ENCODE measurements at places on chromosomes 1 and 21.

- DNase-seq = no peak
These were observed 20.6 kb downstream of the WASF2 start for GRCh38 chr1:27469334-27469733.

GRCh38 chr1:172325531-172325930, 95.0 kb upstream of the C1orf105 start:
- DNase-seq = no peak

GRCh38 chr21:29136033-29136432, 5.6 kb downstream of the MAP3K7CL start:
- no peak for DNase-seq

- no peak for DNase-seq
These were observed 32.3 kb downstream of the CNN3 start for GRCh38 chr1:94894630-94895029.

DNA sequence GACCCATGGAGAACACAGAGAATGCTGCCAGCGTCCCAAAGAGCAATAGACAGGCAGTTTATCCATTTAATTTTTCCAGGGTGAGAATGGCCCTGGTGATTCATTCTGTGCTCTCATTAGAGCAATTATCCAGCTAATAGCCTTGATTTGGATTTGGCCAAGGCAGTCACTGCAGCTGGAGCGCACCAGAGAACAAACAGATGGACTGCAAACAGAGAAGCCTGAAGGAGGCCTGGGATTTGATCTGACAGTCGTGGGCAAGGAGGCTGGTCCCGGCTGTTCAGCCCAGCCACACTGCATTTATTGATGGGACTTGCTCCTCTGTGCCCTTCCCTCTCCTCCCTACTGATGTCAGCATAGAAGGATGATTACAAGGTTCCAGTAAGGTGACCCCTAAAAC, 353.9 kb upstream of the C1orf174 start:
- DNase-seq = no peak

DNA sequence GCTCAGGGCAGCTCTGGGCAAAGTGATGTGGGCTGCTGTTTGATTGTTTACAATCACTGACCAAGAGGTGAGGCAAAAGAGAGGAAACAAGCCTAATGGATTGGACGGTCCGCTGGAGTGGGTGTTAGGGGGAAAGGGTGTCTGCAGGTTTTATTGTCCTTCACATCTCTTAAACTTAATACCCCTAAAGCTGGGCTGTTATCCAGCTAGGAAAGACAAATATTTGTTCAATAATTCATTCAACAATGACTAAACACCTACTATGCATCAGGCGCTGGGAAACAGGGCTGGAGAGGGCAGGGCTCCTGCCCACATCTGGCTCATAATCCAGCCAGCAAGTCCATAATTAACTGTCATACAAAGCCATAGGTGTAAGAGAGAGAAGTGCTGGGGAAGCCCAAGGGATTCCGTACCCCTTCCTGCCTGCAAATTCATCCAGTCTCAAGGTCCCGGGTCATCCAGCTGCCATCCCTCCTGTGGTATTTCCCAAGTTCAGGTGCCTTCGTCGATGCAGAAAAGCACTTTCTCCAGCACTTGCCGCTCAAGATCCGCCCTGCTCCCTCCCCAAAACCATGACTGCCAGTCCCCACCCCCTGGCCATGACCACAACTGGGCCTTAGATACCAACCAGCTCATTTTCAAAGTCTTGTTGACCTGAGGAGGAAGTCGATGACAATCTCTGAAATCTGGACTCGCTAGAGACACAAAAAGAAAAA, 10.7 kb downstream of the TMEM63A start:
- peak; percentile 92 for DNase-seq

DNA sequence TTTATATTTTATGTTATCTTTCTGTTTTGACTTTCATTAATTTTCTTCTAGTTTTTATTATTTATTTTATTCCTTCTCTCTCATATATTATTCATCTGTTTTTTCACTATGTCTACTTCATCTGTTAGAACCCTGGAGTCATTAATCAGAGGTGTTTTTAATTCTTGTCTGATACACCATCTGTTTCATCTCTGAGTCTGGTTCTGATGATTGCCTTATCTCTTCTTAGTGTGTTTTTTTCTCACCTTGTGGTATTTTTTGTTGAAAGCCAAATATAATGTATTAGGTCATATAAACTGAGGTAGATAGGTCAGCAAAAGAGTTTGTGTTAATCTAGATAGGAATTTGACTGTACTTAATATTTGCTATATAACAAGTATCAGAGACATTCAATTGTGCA, 1005.7 kb upstream of the NCAM2 start:
- no peak for DNase-seq

- DNase-seq = no peak
These were observed 2.8 kb upstream of the C1orf162 start for GRCh38 chr1:111471012-111471411.

GRCh38 chr21:45889256-45889655, 92.3 kb upstream of the COL6A1 start:
- DNase-seq = no peak

DNA sequence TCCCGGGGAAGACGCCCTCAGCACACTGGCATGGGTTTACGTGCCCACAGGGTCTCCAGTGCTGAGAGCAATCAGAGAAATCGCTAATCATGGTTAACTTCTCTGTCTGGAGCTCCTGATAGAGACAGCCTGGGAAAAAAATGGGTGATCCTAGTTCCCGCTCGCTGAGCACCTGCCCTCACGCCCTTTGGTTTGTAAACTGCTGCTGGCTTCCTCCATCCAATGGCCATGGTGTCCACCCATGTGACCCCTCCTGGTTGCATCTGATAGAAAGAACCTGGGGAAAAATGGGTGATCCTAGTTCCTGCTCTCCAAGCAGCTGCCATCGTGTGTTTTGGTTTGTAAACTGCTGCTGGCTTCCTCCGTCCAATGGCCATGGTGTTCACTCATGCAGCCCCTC, 402.2 kb downstream of the PRDM2 start:
- no peak for DNase-seq

DNA sequence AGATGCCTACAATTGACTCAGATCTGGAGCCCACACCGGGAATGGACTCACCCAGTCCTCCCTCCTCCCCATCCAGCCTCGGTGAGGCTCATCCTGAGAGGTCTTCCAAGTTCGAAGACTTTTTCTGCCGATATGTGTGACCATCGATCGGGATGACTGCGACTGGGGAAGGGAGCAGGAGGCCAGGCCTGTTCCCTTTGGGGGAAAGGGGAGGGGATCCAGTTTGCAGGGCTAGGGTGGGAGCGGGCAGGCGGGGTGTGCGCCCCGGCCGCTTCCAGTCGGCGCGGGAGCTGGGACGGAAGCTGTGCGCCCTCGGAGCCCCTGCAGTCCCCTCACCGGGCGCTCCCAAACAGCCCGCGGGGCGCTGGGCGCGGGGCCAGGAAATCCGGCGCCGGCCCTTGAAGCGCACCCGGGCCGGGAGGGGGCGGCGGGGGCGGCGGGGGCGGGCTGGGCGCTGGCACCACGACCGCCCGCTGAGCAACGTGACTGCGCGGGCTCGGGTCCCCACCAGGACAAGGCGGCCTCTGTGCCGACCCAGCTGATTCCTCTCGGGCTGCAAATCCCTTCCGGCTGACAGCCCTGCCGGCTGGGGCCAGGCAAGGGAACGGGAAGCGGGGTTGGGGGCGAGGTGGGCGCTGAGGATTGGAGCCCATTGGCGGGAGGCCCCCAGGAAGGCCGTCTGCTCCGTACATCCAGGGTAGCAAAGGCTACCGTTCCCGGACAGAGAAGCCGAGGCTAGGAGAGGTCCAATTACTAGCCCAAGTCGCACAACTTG, 103.9 kb downstream of the EBNA1BP2 start:
- DNase-seq = no peak

DNA sequence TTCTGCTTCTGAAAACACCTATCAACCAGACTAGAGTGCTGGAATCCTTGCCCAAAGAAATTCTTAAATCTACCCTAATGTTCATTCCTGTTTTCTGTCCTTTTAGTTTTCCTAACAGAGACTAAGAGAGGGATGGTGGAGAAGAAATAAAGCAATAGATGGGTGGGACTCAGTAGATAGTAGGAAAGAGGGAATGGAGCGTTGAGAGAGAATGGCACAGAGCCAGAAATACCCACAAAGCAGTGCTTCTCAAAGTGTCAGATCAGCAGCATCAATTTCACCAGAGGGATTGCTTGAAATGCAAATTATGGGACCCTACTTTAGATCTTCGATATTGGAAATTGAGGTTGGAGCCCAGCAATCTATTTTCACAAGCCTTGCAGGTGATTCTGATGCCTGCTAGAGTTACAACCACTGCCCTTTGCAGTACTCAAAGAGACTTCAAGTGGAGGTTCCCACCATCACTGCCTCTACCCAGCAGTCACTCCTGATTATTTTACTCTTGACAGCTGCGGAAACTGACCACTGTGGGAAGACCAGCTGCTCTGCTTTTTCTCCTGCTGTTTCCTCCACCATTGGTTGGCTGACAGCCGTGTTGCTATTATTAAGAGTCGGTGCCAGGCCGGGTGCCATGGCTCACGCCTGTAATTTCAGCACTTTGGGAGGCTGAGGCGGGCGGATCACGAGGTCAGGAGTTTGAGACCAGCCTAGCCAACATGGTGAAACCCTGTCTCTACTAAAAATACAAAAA, 11.4 kb upstream of the PRPF3 start:
- DNase-seq = peak; percentile 84

DNA sequence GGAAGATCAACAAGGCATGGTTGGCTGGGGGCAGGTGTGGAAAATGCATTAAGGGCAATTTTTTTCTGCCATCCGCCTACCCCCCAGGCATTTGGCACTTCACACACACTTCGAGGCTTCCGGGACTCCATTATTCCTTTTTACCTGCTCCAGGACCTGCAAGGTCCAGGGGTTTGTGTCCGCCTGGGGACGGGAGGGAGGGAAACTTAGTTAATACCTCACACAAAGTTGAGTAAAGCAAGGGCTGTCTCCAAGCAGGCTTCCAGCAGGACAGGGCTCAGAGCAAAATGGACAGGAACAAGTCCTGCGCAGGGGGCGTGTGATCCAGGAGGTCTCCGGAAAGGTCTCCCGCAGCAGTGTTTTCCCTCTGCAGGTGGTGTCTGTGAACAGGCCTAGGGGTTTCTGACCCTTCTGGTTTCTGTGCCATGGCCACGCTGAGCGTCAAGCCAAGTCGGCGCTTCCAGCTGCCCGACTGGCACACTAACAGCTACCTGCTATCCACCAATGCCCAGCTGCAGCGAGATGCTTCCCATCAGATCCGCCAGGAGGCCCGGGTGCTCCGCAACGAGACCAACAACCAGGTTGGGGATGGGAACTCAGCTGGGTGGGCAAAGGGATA, 712 bp downstream of the TEKT2 start:
- no peak for DNase-seq

GRCh38 chr1:207872621-207873020, 38.3 kb downstream of the CD34 start:
- no peak for DNase-seq

DNA sequence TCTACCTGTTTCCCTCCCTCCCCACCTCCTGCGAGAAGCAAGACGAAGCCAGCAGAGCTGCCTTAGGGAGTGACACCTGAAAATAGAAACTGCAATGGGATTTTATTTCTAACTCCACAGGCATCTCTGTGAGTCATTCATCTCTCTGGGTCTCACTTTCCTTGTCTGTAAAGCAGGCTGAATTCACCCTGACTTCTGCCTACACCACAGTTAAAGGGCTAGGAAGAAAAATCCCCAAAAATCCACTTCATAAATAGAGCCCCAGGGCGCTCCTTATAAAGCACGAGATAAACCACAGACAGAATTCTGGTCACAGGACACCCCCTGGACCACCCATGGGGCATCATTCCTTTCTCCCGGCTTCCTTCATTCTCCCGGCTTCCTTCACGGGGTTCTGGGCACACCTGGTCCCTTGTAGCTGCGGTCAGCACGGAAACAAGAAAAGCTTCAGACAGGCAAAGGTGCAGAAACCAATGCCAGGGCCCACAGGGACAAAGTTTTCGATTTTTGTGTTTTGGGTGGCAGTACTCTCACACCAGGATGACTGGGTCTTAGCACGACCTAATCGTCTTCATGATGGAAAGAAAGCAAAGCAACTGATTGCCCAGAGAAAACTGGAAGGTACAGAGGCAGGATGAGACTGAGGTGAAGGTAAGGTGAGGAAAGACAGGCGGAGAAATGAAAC, 2.8 kb upstream of the H6PD start:
- DNase-seq = no peak

DNA sequence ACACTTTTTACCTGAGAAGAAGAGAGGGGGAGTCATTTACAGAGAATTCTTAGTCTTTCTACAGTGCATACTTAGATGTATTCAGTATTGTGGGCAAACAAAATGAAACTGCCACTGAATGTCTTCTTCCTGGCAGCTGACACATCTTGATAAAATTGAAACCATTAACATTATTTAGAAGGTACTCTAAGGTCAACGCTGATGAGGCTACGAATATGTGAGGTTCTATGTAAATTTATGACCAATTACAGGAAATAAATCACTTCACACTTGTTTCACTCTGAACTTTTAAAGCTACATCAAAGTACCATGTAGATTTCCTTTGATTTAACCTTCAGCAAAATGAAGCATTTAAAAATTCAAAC, 51.3 kb upstream of the GFI1 start:
- DNase-seq = no peak

GRCh38 chr1:177311111-177311510, 140.4 kb downstream of the BRINP2 start:
- DNase-seq = no peak

GRCh38 chr1:41919764-41920397, 1.2 kb upstream of the HIVEP3 start:
- DNase-seq = peak; percentile 93

DNA sequence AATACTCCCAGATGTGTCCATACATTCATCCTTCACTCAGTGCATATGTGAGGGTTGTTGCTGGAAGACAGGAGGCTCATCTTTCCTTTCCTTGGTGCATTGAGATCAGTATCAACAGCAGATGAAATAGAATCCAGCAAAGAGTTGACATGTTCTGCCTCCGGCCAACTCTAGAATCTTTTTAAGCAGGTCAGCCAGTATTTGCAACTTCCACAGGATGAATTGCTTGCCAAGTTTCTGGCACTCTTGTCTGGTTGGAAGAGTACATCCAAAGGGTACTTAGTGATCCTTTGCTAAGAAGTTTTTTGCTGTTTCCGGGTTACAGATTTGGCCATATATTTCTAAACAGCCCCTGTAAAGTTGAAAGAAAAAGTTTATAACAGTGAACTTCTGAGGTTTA, 21.1 kb downstream of the SYNC start:
- DNase-seq = no peak

DNA sequence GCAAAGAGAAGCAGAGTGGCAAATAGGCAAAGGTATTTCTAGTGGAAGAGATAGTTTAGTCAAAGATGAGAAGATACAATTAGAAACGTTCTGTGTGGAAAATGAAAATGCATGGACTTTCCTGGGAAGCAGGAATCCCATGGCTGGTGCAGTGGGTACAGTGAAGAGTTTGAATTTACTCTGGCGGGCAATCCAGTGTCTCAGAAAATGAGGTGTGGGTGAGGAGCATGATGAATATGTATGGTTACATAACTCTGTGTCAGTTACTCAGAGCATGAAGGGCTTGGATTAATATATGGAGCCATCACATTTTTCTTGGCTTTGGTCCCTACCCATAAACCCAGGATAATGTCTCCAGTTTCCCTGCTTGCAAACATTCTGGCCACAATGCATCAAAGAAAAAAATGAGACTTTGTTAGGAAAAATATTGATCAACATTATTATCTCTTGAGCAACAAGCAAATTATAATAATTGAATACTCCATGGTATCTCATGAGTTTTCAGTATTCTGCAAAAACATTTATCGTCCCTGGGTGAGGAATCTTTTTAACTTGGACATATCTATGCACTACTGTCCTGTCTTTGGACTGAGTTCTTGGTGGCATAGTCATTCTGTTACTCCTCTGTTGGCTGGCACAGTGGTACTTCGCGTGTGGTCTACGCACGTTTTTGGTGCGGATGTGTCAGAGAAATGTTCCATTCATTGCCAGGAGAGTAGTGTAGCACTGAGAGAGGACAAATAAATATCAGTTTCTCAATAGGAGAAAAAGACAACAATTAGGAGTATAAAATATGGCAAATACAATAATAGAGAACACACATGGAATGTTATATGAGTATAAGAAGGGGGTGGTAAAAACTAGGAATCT, 173.7 kb upstream of the C1orf105 start:
- DNase-seq = no peak

Data from NCI-H2081 (cell line).